ENCODE measurements at places on chromosomes 3 and 15.

DNA sequence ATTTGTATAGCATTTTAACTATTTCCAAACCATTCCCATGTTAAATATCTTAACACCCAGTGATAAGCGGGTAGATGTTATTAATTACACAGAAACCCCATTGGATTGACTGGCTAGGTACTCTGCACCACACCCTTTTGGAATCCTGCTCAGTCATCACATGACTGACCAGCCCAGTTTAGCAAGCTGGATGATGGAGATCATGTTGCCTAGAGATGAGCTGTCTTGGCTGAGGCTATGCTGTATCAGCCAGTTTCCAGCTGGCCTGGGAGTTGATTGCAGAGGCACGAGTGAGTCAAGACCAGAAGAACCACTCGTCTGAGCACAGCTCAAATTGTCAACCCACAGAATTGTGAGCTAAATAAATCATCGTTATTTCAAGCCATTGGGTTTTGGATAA is 124.6 kb downstream of the ZNF621 start:
- no peak for DNase-seq

DNA sequence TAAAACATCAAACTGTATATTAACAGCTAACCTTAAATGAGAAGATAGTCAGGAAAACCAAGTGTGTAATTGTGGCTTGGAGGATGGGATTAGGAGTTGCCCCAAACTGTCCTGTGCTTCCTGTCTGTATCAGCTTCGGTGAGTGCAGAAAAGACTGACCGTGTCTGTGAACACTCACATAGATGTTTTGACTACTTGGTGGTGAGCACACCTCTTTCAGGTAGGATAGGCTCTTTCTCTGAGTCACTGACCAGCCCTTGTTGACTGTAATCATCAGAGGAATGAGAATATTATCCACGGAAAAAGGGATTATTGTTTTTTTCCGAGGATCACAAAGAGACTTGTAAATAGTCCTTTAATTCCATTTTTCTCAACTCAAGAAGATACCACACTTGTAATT is 51.5 kb downstream of the GMNC start:
- no peak for DNase-seq

GRCh38 chr3:61892891-61893290 is 331.5 kb downstream of the PTPRG start:
- no peak for DNase-seq

DNA sequence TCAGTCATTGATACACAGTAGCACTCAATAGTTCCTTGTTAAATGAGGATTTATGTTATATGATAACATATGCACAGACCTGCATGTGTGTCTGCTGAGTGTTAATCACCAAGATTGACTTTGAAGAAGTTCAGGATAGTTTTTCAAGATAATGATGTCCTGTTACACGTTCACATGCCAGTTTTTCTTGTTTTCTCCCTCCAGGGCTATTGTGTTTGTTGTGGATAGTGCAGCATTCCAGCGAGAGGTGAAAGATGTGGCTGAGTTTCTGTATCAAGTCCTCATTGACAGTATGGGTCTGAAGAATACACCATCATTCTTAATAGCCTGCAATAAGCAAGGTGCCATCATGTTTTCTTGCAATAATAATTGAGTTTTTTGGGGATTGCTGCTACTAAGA is 9.8 kb downstream of the SRPRB start:
- no peak for DNase-seq

GRCh38 chr3:100407977-100408532 is 6.7 kb downstream of the LNP1 start:
- DNase-seq = no peak

GRCh38 chr3:23112491-23112890 is 90.6 kb upstream of the UBE2E2 start:
- DNase-seq = no peak

GRCh38 chr3:169678122-169678521 is 14.6 kb upstream of the MECOM start:
- no peak for DNase-seq

DNA sequence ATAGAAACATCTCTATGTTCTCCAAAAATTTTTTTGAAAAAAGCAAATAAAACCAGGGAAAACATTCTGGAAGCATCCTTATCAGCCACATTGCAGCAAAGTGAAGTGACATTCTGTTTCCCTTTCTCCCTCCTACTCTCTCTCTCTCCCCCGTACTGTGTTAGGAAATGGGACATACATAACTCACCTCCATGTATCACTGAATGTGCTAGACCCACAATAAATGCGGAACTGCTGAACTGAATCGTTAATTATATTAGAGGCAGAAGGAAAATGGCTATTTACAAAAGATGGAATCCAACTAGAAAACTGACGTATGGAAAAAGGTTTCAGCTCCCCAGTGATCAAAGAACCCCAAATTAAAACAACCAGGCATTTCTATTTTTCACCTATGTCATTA is 129.8 kb downstream of the MINAR1 start:
- no peak for DNase-seq

- no peak for DNase-seq
Measured at GRCh38 chr3:47897954-47898353, 95.0 kb downstream of the DHX30 start.

DNA sequence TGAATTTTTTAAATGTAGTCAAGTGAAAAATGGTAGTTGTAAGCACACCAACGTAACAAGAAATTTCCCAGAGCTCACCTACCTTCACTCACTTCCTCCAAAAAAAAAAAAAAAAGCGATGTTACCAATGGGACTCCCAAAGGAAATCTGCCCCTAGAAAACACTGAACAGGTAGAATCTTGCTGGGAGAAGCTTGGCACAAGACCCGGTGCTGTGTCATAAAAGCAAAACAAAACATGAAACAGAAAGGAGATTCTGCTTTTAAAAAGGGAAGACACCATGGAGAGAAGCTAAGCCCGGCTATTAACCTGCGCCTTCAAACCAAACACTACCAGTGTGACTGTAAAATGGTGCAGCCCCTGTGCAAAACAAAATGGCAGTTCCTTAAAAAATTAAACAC is 40.5 kb downstream of the PGPEP1L start:
- DNase-seq = no peak

GRCh38 chr3:101828276-101828675 is 21.0 kb upstream of the NFKBIZ start:
- no peak for DNase-seq

GRCh38 chr3:49518016-49518415 is 36.3 kb upstream of the BSN start:
- no peak for DNase-seq

- DNase-seq = no peak
Measured at GRCh38 chr3:164507886-164508285, 570.4 kb downstream of the SI start.

DNA sequence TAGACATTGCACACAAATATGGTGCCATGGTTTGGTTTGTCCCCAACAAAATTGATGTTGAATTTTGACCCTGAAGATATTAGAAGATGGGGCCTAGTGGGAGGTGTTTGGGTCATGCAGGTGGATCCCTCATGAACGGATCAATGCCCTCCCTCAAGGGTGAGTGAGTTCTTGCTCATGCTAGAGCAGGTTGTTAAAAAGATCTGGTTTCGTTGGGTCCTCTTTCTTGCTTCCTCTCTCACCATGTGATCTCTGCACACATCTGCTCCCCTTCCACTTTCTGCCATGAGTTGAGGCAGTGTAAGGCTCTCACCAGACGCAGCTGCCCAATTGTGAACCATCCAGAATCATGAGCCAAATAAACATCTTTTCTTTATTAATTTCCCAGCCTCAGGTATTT is 87.8 kb upstream of the MDFIC2 start:
- DNase-seq = no peak

GRCh38 chr3:102020735-102021134 is 171.4 kb downstream of the NFKBIZ start:
- no peak for DNase-seq

- peak; percentile 53 for DNase-seq
Measured at GRCh38 chr15:51726302-51727073, 11.0 kb downstream of the LYSMD2 start.

GRCh38 chr3:126807795-126808194 is 103.8 kb downstream of the CHCHD6 start:
- DNase-seq = no peak

GRCh38 chr3:13004376-13004775 is 68.9 kb downstream of the IQSEC1 start:
- DNase-seq = no peak

DNA sequence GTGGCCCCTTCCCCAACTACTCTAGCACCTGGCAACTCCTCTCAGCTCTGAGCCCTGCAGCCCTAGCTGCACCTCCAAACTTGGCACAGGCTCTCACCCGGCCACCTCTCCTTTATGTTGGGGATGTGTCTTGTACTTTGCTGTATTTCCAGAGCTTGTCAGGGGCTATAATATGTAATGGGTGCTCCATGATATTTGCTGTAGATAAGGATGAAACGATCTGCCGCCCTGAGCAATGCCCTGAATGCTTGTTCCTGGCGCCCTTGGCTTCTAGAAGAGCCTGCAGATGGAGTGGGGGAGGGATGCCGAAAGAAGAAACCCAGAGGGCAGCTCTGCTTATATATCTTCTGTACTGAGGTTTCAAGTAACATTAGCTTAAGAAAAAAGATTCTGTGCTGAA is 35.9 kb upstream of the ZBTB38 start:
- DNase-seq = no peak

GRCh38 chr15:91376038-91376437 is 276.0 kb downstream of the SV2B start:
- DNase-seq = no peak

DNA sequence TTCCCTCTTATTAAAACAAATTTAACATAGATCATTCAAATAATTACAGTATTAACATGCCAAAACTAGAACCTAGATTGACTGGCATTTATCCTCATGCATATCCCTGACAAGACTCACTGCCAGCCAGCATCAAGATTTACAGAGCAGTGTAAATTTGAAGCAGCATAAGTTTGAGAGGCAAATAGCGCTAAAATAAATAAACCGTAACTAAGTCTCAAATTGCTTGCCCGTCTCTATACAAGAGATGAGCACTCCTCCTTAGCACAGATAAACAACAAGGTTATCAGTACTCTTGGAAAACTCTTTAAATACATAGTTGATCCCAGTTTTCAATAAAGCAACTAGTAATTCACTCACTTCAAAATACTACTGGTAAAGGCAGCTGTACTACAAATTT is 29.6 kb downstream of the MSL2 start:
- no peak for DNase-seq

DNA sequence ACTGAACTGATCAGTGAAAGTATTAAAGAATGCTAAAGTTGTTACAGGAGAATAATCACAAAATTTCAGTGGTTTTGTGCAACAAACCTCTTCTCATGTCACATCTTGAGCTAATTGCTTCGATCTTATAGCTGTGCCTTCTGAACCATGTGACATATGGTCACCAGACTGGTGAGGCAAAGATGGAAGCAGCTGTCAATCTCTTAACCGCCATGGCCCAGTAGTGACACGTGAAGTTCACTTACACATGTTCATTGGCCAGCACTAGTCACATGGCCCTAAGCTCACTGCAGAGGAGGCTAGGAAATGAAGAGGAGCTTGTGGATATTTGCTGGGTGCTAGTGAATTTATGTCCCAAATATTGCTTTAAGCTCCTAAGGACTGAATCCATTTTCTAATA is 32.5 kb downstream of the BOC start:
- DNase-seq = no peak

GRCh38 chr3:136247436-136247835 is 2.7 kb upstream of the PCCB start:
- no peak for DNase-seq

DNA sequence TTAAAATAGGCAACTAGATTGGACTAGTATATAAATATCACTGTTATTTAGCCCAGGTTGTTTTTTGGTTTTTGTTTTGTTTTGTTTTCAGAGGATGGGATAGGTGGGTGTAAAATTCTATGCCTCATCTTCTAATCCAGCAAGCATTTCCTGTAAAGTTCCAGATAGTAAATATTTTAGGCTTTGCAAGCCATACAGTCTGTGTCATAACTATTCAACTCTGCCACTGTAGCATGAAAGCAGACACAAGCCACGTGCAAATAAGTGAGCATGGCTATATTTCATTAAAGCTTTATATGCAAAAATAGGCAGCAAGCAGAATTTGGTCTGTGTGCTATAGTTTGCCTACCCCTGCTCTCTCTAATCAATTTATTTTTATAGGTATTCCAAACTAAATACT is 657.3 kb upstream of the TGFBR2 start:
- no peak for DNase-seq

GRCh38 chr15:93414576-93415231 is 325.7 kb upstream of the RGMA start:
- DNase-seq = no peak

DNA sequence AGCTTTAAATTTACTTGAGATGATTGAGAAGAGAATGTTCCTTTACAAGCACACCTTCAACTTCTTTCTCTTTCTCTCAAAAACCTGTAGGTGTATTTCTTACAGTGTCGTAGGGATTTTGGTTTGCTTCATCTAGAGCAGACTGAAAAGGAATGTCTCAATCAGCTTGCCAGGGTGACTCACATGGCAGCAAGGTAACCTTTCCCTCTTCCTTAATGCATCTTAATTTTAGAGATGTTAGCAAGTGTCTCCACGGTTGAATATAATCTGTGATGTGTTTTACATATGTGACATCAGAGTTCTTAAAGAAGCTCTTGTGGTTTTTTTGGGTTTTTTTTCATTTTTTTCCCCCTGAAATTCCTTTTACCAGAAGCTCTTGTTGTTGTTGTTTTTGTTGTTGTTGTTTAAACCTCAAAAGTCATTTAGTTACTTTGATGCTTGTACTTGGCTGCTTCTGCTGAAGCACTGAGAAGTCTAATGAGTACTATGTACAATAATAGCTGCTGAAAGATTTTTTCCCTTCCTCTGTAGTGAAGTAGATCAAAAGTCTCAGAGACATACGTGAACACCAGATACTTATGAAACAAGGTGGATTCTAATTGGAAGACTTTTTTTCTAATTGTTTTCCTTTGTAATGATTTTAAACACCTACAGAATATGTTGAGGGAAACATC is 83.1 kb downstream of the RETNLB start:
- no peak for DNase-seq

DNA sequence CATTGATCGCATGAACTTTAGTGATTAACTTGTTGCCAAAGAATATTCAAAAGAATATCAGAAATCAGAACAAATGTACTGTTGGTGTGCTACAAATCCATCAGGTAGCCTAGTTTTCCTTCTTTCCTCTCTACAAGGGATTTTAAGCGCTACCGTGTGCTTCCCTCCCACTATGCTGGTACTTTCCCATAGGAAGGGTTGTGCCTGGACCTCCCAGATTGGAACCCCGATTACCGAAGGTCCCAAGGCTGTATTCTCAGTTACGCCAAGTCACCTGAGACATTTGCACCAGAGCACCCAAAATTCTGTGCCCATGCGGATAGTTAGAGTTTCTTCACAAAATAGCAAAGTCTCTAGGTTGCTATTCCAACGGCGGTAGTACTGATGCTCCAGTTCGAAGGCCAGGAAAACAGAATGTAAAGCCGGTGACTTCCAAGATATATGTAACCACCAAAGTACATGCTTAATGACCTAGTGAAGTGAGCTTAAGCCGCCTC is 23.4 kb upstream of the GATM start:
- DNase-seq = no peak
